Dermis blood vessel endothelial cell (primary cell): ENCODE measurements at places on chromosomes 5 and 9. TPM values are rescaled to one million over a fixed set of nuclear protein-coding genes. Genes with fewer than 3 reads are reported as not detected.

The PCDH1 gene
- 94.4 and 162 TPM in 2 replicates for total RNA-seq

The AFAP1L1 gene
- total RNA-seq, result 234 and 264 TPM in 2 replicates

The CATSPER3 gene
- total RNA-seq, result 0.34 TPM in 1 of 2 replicates, not detected in the other

The CACNA1B gene
- 0.09 and 0.17 TPM in 2 replicates for total RNA-seq

The PCDHGA3 gene
- 0.70 and 1.2 TPM in 2 replicates for total RNA-seq

The MRPL41 gene
- total RNA-seq, result 32.5 and 58.2 TPM in 2 replicates

The PALM2AKAP2 gene
- total RNA-seq, result 0.23 TPM in 1 of 2 replicates, not detected in the other

The SLC34A1 gene
- total RNA-seq, result not detected in 2 replicates

The EXOSC3 gene
- total RNA-seq, result 28.7 and 29.4 TPM in 2 replicates

The CTXN3 gene
- total RNA-seq, result not detected in 2 replicates

The CAAP1 gene
- total RNA-seq, result 18.0 and 25.3 TPM in 2 replicates

The HCN1 gene
- not detected in 2 replicates for total RNA-seq

The PROB1 gene
- 6.1 and 9.2 TPM in 2 replicates for total RNA-seq

The NREP gene
- total RNA-seq, result 24.9 and 39.0 TPM in 2 replicates

The OLFML2A gene
- total RNA-seq, result 2.2 and 2.9 TPM in 2 replicates

The ORM2 gene
- total RNA-seq, result not detected in 2 replicates

The GABRB2 gene
- total RNA-seq, result not detected in 2 replicates

The DCTN3 gene
- total RNA-seq, result 65.3 and 74.4 TPM in 2 replicates

The PCDHB9 gene
- 0.14 and 0.17 TPM in 2 replicates for total RNA-seq

The LVRN gene
- total RNA-seq, result 0.17 and 0.23 TPM in 2 replicates

The ZNF622 gene
- 34.9 and 52.8 TPM in 2 replicates for total RNA-seq

The PFN3 gene
- total RNA-seq, result not detected in 2 replicates

The SPATA31D4 gene
- not detected in 2 replicates for total RNA-seq

The PSMD5 gene
- 21.8 and 33.9 TPM in 2 replicates for total RNA-seq

The CD274 gene
- total RNA-seq, result 12.7 and 17.7 TPM in 2 replicates

The SMIM32 gene
- not detected in 2 replicates for total RNA-seq
